ENCODE measurements at places on chromosomes 7 and 10. TPM values are rescaled to one million over a fixed set of nuclear protein-coding genes. Genes with fewer than 3 reads are reported as not detected.

The TNRC18 gene
- 75.0 TPM for total RNA-seq

The SERPINE1 gene
- not detected for total RNA-seq

The CACNA2D1 gene
- total RNA-seq = not detected

The LRRTM3 gene
- not detected for total RNA-seq

DNA sequence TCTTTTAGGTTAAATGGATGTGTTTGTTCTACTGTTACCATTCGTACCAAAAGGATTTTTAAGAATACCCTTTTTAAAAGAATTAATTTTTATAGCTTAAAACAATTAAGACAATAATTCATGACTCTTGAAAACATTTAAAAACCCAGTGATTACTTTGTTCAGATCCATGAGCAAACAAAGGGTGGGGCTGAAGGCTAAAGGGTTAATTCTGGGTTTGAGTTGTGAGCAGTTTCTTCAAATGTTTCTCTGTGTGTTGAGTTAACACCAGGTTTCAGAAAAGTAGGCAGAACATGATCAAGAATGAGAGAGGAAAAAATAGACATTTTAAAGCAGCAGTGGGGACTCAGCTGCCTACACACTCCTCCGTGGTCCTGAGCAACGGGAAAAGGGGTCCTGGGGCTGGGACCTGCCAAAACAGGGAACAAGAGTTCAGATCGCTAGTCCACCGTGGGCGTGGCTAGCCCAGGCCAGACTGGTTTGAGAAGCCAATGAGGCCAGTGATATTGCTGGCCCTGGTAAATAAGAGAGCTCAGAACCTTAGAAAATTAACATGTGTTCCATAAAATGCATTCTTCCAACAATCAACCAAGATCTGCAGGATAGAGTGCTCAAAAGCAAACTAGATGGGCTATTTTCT lies 14.9 kb upstream of the EZH2 start:
- DNase-seq = no peak
- no peaks in the 10 kb centered on the region for H3K4me1 ChIP-seq
- H3K36me3 ChIP-seq = no peaks in the 10 kb centered on the region
- no peak overlapping the region for H3K4me3 ChIP-seq

DNA sequence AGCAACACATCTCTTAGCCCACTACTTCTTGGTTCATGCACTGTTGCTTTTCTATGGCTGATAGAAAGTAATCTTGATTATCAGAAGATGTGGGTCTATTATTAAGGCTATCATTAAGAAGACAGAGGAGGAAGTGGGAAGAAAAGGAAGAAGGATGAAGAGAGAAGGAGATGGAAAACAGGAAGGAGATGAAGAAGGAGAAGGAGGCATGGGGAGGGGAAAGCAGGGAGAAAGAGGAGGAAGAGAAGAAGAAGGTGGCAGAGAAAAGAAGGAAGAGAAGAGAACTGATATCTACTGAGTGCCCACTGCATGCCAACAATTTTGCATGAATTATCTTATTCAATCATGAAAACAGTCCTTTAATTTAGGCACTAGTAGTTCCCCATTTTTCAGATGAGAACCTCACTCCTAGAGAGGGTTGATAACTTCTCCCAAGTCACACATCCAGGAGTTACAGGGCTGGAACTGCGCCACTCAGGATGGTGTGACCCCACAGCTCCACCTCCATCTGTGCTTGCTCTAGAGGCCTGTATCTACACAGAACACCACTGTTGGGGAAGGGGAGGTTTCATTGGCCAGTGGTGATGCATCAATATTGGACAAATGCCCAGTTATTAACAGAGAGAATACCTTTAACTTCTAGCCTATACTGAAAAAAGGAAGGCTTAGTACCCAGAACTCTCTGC lies 147.4 kb downstream of the CXCL12 start:
- no peak overlapping the region for H3K4me3 ChIP-seq
- H3K36me3 ChIP-seq = no peaks in the 10 kb centered on the region
- H3K27ac ChIP-seq = no peak overlapping the region
- no peaks in the 10 kb centered on the region for H3K27me3 ChIP-seq
- no peaks in the 10 kb centered on the region for H3K4me1 ChIP-seq

DNA sequence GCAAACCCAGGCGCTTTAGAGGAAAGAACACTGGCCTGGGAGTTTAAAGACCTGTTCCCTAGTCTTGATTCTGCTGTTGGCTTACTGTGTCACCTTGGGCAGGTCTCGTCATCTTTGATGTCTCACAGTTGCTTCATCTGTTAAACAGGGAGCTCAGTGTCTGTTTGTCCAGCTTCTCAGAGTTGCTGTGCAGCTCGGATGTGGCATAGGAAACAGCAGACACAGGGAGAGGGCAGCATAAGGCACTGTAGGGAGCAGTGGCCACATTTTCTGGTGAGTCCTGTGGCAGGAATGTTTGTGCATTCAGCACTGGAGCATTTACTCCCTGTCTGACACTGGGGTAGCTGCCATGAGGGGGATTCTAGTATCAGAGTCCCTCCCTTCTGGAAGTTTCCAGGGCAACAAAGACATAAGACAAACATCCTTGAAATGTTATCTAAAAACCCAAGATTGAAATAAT lies 2.0 kb downstream of the REPIN1 start:
- peak overlapping the region; percentile 98 for H3K27ac ChIP-seq
- H3K4me3 ChIP-seq = no peak overlapping the region
- DNase-seq = no peak
- peaks cover 33% of the 10 kb centered on the region for H3K4me1 ChIP-seq
- no peaks in the 10 kb centered on the region for H3K27me3 ChIP-seq

DNA sequence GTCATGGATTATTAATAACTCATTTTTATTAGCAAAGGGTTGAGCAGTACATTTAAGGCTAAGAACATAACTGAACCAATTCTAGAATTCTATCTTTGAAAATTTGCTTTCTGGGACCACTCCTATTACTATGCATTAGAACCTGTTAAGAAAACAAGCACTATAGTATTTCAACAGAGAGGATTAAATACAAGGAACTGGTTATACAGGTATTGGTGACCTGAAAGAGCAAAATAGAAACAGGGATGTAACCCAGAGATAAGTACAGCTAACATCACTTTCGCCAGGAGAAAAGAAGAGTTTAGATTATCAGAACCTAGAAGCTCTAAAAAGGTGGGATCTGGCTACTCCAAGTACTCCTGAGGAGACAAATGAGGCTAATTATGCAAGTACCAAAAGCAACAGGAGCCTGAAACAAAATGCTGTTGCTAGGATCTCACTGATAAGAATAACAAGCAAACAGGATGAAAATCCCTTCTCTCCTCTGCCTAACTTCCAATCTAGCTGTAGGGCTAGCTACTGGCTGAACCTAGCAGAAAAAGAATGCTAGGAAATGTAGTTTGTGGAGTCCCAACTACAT lies 32.1 kb upstream of the ELAPOR2 start:
- no peaks in the 10 kb centered on the region for H3K4me1 ChIP-seq
- DNase-seq = no peak
- no peak overlapping the region for H3K27ac ChIP-seq
- H3K27me3 ChIP-seq = peaks cover 7% of the 10 kb centered on the region
- H3K4me3 ChIP-seq = no peak overlapping the region

DNA sequence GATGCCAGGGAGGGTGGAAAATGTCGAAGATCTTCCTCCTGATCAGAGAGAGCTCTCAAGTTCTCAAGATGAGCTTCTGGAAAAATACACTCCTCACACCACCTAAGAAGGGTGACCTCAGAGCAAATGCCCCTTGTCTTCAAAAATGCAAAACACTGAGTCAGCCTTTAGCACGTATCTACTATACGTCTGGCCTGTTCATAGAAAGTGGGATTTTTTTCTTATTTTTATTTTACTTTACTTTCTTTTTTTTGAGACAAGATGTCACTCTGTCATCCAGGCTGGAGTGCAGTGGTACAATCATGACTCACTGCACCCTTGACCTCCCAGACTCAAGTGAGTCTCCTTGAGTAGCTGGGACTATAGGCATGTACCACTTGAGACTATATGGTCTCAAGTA lies 57.1 kb downstream of the AFAP1L2 start:
- H3K36me3 ChIP-seq = no peaks in the 10 kb centered on the region
- DNase-seq = no peak

- no peak overlapping the region for H3K4me3 ChIP-seq
- H3K27me3 ChIP-seq = peaks cover 3% of the 10 kb centered on the region
- DNase-seq = no peak
- no peak overlapping the region for H3K27ac ChIP-seq
Observed at GRCh38 chr7:25056368-25056767, 68.7 kb downstream of the CYCS start.

- peak overlapping the region; percentile 27 for H3K4me3 ChIP-seq
- peaks cover 14% of the 10 kb centered on the region for H3K4me1 ChIP-seq
- H3K36me3 ChIP-seq = no peaks in the 10 kb centered on the region
- no peaks in the 10 kb centered on the region for H3K27me3 ChIP-seq
Observed at GRCh38 chr10:89163265-89163995, 43.7 kb downstream of the CH25H start.

Measured in B cell (primary cell).